ENCODE measurements at places on chromosomes 5 and 9.
A peak's percentile ranks its signal among the peaks of the same experiment; 100 is the strongest.

GRCh38 chr5:14937254-14937653, 65.7 kb upstream of the ANKH start:
- no peak for DNase-seq

GRCh38 chr5:140926443-140927227, 536 bp downstream of the PCDHAC1 start:
- no peak for DNase-seq

DNA sequence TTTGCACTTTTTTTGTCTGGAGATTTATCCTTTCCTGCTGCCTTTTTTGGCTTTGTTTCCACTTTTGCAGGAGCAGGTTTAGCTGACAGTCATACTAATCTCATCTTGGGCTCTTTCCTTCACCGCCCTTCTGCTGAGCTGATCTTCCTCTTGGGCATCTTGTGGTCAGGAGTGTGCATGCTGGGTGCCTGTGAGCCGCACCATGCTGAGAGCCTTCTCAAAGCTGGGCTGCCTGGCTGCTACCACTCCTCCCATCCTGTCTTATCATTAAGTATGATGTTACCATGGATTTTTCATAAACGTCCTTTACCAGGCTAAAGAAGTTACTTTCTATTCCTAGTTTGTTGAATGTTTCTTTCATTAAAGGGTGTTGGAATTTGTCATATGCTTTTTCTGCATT, 49.5 kb upstream of the MCCC2 start:
- DNase-seq: no peak

DNA sequence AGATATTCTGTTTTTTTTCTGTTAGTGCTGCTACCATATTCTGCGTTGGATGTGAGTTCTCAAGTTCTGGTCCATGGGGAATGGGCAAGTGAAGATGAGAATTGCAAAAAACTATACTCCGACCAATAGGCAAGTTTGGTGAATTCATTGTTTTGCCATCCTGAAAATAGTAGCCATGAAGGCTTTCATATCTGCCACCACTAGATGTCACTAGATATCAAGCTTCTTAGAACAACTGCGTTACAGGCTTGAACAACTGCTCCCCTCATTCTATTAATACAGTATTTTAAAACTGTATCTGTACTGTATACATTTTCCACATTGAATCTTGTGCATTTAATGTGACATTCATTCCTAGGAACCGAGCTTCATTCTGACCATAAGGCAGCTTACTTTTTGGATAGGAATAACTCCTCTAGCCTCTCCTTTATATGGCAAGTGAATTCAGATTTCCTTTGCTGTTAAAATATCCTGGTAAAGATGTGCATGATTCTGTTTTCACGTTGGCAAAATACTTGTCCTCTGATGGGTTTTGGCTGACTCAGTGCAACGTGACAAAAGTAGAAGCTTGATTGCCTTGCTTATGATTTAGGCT, 163.6 kb downstream of the SREK1 start:
- DNase-seq: no peak

DNA sequence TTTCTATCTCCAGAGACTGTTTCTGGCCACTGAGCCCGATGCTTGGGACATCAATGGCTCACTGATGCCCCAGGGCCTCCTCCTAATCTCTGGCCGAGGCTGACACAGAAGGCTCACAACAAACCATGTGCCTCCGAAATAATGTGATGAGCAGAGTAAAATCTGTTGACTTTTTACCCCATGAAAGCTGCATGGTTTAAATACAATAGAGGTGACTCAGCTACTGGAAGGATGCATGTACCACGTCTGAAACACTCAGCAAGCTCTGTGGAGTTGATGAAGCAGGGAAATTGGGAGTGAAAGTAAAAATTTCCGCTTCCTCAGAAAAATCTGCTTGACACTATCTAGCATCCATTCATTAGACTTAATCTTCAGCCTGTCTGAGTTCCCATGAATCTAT, 111.1 kb upstream of the EQTN start:
- no peak for DNase-seq

- no peak for DNase-seq
Observed at GRCh38 chr9:36676778-36677485, 104.2 kb downstream of the MELK start.

GRCh38 chr5:68369457-68370125, 154.0 kb downstream of the PIK3R1 start:
- DNase-seq: peak; percentile 13

DNA sequence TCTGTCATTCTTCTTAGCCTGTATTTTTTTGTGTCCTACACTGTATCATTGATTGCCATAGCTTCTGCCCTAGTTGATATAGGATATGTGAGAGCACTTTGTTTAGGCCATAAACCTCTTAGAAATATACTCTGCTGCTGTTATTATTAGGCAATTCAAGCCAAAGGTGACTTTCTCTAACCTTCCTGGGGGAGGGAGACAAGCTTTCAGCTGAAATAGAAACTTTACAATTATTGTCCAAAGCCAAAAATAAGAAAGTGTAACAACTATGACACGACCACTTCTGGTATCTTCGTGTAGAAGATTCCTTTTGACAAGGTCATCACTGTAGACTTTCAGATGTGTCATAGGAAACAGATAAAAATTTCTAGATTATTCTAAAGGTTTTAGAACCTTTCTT, 12.2 kb upstream of the CSNK1A1 start:
- DNase-seq: no peak

DNA sequence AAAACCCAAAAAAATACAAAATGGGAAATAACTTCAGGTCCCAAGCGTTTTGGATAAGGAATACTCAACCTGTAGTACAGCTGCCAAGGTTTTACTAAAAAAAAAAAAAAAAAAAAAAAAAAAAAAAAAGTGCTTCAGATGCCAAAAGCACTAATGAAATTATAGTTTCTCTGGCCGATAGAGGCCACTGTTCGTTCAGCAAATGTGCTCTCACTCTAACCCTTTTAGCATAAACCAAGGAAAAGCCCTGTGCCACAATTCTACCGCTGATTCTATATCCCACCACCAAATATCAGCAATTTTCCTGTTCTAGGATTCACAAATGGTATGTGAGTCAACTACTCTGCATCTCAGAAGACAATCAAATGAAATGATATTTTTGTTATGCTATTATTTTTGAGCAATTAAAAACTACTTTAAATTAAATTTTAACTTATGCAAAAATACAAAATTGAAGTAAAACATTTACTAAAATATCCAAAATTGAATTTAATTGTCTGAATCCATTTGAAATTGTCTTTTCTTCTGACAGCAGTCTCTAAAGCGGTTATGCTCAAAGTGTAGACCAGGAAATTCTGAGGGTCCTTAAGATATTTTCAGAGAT, 79.8 kb downstream of the RICTOR start:
- peak; percentile 15 for DNase-seq

- DNase-seq: no peak
Observed at GRCh38 chr5:73301208-73301901, 128.4 kb downstream of the TMEM174 start.

DNA sequence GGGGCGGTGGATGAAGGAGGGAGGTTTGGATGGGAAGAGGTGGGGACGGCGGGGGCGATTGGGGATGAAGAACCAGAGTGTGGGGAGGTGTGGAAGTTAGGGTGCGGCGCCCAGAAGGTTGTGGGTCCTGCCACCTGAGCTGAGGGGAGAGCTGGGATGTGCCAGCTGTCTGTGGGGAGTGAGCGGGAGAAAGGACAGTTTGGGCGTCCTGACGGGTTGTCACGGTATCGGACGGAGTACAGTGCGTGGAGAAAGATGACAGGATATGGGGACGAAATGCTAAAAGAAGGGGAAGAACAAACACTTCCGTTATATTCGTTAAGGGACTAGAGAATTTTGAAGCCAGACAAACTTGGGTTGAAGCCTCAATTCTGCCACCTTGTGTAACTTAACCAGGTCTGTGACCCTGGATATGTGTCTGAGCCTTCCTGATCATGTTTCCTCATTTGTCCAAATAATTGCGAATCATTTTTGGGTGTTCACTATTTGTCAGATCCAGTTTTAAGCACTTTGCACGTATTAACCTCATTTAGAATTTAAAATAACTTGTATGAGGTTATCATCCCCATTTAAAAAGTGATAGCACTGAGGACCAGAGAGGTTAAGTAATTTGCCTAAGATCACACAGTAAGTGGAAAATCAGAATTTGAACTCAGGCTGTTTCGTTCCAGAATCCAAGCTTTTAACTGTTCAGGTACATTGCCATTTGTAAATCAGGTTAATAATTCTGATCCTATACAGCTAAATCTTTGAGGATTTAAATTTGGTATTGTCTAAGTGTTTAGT, 689 bp downstream of the CNTRL start:
- DNase-seq: no peak

DNA sequence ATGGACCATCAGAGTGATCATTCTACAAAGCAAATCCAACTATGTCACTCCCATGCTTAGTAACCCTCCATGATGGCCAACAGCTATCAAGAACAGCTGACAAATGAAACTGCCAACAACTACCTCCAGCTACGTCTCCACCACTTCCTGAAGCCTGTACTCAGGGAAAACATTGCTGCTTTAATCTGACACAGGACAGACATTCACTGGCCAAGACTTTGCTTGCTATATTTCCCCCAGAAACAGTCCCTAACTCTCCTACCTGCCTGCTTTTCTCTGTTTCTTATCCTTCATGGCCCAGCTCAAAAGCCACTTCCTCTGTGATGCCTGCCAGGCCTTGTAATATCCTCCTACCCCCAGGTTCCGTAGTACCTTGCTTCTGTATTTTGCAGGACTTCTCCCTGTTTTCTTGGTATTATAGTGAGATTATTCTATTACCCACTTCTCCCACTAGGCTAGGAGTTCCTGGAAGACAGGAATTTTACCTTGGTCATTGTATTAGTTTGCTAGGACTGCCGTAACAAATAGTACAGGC, 14.7 kb upstream of the RAB14 start:
- DNase-seq: no peak

DNA sequence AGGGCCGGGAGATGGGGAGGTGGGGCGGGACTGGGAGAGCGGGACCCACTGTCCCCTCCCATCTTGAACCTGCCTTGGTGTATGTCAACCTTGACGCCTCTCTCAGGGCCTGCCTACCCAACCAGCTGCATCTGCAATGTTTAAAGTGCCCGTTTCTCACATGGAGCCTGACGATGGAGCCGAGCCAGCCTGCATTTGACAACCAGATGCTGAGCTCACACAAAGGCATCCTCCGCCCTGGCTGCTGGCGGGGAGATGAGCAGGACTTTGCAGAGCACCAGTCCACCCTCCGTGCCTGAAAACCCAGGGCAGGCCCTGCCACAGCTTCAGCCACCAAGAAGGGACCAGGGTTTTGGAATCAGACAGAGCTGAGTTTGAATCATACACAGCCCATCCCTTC, 141.1 kb upstream of the SMIM23 start:
- DNase-seq: no peak

GRCh38 chr9:129382281-129383018, 204.4 kb upstream of the IER5L start:
- no peak for DNase-seq
